ENCODE measurements at places on chromosomes 2 and 18.

GRCh38 chr2:111534910-111535352, 349.1 kb downstream of the ANAPC1 start:
- H3K4me3 ChIP-seq: no peak overlapping the region
- H3K27ac ChIP-seq: no peak overlapping the region
- no peaks in the 10 kb centered on the region for H3K27me3 ChIP-seq
- DNase-seq: no peak
- H3K4me1 ChIP-seq: peaks cover 2% of the 10 kb centered on the region
- H3K36me3 ChIP-seq: no peaks in the 10 kb centered on the region

DNA sequence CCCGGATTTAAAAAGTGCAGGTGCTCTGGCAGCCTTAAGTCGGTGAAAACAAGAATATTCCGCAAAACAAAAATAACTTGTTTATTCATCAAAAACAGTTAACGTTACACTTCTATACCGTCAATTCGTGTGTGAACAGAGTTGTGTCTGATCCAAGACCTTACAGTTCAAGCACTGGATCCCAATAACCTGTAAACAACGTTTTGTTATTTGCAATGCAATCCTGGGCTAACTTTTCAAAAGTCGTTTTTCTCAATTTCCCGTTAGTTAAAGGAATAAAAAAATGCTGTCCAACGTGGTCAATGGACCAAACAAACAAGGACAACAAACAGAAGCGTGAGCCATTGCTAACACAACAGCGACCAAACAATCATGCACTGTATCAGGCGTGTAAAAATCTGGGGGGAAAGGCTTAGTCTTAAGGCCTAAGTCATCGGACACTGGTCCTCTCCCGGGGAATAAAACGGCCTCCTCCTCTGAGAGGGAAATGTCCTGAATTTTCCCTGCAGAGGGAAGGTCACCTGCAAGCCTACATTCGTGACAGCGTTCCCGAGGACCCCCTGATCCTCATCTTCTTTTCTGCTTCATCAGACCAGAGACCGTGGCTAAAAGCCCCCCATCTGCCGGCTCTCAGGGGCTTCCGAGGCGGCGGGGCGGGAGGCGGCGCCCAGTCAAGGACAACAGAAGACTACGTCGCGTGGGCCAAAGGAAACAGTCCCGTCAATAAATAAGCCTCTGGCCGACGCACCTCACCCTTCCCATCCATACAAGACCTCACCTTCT, 490 bp downstream of the NDUFS1 start:
- peak overlapping the region; percentile 79 for H3K4me3 ChIP-seq
- peak; percentile 32 for DNase-seq
- peak overlapping the region; percentile 81 for H3K27ac ChIP-seq
- H3K4me1 ChIP-seq: peaks cover 2% of the 10 kb centered on the region

- H3K36me3 ChIP-seq: no peaks in the 10 kb centered on the region
- DNase-seq: no peak
- peaks cover 4% of the 10 kb centered on the region for H3K4me1 ChIP-seq
These were observed 369.1 kb downstream of the ZNF521 start for GRCh38 chr18:24982831-24983230.

DNA sequence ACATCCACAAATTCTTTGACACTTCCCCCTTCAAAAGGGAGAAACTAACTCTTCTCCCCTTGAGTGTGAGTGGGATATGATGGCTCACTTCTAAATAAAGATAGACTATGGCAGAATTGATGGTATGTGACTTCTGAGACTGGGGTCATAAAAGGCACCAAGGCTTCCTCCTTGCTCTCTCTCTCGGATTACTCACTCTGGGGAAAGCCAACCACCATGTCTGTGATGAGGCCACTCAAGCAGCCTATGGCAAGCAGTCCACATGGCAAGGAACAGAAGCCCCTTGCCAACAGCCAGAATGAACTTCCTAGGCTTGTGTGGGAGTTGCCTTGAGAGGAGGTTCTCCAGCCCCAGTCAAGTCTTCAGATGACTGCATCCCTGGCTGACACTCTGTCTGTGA, 43.6 kb downstream of the KIAA2012 start:
- H3K4me3 ChIP-seq: no peak overlapping the region
- no peaks in the 10 kb centered on the region for H3K4me1 ChIP-seq
- no peak overlapping the region for H3K27ac ChIP-seq
- no peaks in the 10 kb centered on the region for H3K36me3 ChIP-seq
- no peak for DNase-seq

- no peak overlapping the region for H3K4me3 ChIP-seq
- H3K27ac ChIP-seq: no peak overlapping the region
- H3K4me1 ChIP-seq: peaks cover 3% of the 10 kb centered on the region
- no peaks in the 10 kb centered on the region for H3K27me3 ChIP-seq
These were observed 54.0 kb downstream of the EMILIN2 start for GRCh38 chr18:2900684-2901422.
